ENCODE measurements at places on chromosomes 4 and X. TPM values are rescaled to one million over a fixed set of nuclear protein-coding genes. Genes with fewer than 3 reads are reported as not detected.
A peak's percentile ranks its signal among the peaks of the same experiment; 100 is the strongest.

PARM1 gene
- 2.5 TPM for total RNA-seq

UGT2B11 gene
- total RNA-seq = not detected

BANK1 gene
- not detected for total RNA-seq

PROM1 gene
- 53.4 TPM for total RNA-seq

UCHL1 gene
- total RNA-seq = 1,085 TPM

IL9R gene
- 0.17 TPM for total RNA-seq

RNF175 gene
- 3.6 TPM for total RNA-seq

NWD2 gene
- not detected for total RNA-seq

MAGEB2 gene
- 0.35 TPM for total RNA-seq

ITGB1BP2 gene
- 4.2 TPM for total RNA-seq

RPGR gene
- total RNA-seq = 6.8 TPM

DNA sequence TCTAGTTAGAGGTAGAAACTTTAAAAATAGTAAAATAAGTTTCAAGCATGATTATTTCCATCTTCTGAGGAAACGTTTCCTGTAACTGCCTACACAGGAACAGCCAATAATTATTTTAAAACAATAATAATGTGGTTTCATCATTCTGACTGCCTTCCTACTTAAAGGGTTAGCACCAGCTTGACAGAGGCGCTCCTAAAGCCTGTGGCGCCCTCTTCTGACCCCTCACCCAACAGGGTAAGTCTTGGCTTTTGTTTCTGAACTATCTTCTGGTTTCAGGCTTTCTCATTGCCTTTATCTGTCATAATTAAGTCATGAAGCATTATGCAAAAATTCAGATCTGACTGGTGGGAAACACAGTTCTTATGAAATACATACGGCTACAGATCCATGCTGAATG lies 96.7 kb downstream of the ITM2A start:
- DNase-seq = peak; percentile 4

- peak; percentile 37 for DNase-seq
Measured at GRCh38 chr4:40228497-40229365, 31.9 kb downstream of the RHOH start.

DNA sequence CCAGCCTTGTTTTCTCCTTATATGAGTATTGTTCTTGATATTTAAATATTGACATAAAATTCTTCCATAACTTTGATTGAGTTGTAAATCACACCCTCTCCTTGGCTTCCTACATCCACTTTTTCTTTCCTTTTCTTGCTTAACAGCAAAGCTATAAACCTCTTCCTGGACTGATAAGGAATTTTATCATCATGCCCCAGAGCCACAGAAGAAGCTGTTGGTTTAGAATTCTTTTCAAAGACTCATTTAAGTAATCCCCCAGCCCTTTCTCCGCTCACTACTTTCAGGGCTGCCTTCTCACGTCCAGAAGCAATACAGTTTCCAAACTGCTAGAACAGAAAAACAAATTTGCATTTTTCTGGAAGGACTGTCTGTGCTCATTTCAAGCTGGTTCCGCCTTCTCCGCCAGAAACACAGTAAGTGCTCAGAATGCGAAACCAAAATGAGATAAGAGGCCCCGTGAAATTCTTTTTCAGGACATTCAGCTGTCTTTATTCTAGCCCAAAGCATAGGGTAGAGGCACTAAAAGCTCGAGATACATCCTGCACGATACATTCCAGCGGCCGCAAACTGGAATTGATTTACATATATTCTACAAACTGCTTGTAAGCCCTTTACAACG lies 849 bp downstream of the MID1 start:
- no peak for DNase-seq

GRCh38 chr4:78581618-78582017 lies 30.0 kb downstream of the ANXA3 start:
- DNase-seq = no peak

DNA sequence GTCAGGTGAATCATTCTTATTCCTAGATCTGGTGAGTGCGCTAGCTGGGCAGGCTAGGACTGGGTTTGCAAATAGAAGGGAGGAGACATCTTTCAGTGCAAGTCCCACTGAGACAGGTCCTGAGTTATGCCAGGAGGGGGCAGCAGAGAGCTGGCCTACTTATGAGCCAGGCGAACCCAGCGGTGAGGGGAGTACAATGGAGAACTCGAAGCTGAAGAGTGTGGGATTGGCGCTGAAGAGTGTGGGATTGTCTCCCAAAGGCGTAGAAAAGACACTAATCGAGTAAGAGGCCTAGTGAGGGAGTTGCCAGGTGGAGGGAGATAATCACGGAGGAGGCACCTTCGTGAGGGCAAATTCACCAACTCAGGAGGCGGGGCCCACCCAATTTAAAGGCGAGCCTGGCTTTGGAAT lies 91.7 kb upstream of the CXorf66 start:
- DNase-seq = peak; percentile 69

GRCh38 chr4:128335541-128335940 lies 47.9 kb upstream of the PGRMC2 start:
- DNase-seq = no peak

DNA sequence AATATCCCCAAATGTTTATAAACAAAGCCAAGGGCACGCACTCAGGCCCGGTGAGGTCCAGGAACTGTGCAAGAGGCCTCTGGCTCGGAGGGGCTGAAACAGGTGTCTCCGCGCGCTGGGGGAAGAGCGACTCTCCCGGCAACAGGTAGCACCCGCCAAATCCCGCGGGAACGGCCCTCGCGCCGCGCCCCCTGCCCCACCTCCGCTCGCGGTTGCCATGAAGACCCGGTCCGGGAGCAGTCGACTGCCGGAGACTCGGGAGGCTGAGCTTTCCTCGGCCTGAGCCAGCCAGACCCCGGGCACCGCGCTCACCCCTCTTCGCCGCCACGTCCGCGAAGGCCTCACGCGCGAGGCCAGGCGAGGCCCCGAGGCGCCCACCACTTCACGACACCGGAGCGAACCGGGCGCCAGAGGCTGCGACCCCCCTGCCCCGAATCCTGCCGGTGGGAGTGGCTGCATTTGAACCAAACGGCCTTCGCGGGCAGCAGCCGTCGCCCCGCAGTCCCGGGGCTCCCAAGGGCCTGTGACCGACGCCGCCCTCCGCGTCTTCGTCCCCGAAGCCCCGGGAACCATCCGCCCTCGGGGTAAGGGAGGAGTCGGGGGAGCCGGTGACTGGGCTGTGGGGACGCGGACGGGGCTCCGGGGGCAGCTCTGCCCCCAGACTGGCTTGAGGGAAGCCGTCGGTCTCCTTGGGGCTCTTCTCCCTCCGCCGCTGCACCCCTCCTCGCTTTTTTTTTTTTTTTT lies at the start of gene NSUN7:
TSS of gene NSUN7 (plus strand) at position 239 of the 744 bp plus-strand sequence. CDS start 739 bp downstream, outside the sequence.
- peak; percentile 90 for DNase-seq

GRCh38 chrX:153459986-153460385 lies 10.4 kb downstream of the HAUS7 start:
- DNase-seq = no peak

DNA sequence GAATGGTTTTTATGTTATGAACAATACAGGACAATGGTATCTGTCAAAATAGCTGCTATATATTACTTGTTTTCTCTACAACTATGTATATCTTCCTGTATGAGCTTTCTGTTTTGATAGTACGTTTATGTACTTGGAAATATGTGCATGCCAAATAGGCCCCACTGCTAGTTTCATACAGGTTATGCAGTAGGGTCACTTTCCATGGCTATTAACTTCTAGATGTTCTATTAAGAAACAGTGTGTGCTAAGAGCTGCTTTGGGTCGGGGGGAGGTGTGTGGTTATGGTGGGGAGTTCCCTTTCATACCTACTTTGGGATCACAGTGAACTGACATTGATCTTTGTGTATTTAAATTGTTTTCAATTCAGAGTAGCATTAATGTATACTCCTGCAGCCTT lies 30.9 kb downstream of the RBPJ start:
- DNase-seq = no peak

DNA sequence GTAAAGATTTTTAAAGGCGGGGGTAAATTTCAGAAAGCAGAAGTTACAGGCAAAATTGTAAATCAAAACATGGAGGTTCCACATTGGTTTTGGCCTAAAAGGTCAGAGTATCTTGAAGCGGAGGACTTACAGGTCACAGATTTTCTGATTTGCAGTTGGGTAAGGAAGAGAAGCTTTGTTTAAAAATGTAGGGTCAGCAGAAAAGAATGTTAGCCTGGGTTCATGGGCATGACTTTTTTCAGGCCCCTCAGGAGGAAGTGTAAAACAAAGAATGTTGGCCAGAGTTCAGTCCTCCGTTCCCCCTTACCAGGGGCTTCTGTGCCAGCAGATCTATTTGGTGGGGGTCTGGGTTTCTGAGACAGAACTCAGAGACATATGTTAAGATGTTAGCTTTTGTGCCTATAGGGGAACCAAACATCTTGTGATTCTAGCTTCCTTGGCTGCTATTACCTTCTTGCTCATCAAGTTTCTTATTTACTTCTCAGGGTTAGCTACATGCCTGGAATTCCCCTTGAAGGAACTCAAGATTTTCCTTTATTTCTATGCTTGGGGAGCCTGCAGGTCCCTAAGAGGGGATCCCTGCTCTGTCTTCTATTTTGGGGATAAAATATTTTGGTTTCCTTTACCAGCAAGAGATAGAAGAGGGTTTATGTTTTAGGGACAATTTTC lies 160.3 kb downstream of the ANK2 start:
- no peak for DNase-seq

GRCh38 chr4:182806259-182807252 lies 110.6 kb downstream of the DCTD start:
- DNase-seq = peak; percentile 94

DNA sequence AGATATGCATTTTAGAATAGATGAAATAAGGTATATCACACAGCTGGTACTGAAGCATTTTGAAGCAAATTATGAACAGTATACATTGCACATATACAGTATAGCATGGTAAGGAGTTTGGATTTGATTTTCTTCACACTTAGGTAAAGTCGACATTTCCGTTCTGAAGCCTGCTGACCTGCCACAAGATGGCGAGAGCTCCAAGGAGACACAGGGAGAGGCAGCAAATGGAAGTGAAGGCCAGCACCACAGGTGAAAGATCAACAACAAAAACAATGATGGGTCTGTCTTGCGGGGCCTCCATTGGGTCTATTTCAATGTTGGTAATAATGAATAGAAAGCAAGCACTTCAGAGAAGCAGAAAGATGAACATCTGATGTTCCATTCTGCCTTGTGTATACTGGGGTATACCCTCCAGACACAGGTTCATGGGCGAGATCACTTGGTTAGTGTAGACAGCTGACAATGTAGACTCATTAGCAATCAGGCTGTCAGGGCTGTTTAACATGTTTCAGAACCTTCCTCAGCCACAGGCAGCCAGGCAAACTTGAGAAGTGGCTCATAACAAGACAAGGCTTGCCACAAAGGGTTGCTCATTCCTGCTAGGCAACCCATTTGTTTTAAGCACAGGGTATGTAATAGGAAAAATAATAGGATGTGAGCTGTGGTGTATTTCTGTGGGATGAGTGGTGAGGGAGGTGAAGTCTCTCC lies 21.4 kb upstream of the NOX1 start:
- peak; percentile 37 for DNase-seq

GRCh38 chr4:24544208-24544988 lies 40.0 kb downstream of the DHX15 start:
- no peak for DNase-seq

- no peak for DNase-seq
Measured at GRCh38 chrX:13109817-13110216, 65.4 kb upstream of the FAM9C start.

- DNase-seq = no peak
Measured at GRCh38 chrX:48532161-48532560, 7.4 kb upstream of the TBC1D25 start.

DNA sequence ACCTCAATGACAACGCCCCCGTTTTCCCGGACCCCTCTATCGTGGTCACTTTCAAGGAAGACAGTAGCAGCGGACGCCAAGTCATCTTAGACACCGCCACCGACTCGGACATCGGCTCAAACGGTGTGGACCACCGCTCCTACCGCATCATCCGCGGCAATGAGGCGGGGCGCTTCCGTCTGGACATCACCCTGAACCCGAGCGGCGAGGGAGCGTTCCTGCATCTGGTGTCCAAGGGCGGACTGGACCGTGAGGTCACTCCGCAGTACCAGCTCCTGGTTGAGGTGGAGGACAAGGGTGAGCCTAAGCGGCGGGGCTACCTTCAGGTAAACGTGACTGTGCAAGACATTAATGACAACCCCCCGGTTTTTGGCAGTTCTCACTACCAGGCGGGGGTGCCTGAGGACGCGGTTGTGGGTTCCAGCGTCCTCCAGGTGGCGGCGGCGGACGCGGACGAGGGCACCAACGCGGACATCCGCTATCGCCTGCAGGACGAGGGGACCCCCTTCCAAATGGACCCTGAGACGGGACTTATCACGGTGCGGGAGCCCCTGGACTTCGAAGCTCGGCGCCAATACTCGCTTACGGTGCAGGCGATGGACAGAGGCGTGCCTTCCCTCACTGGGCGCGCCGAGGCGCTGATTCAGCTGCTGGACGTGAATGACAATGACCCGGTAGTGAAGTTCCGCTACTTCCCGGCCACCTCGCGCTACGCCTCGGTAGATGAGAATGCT lies 2.2 kb downstream of the FAT4 start:
- peak; percentile 57 for DNase-seq

DNA sequence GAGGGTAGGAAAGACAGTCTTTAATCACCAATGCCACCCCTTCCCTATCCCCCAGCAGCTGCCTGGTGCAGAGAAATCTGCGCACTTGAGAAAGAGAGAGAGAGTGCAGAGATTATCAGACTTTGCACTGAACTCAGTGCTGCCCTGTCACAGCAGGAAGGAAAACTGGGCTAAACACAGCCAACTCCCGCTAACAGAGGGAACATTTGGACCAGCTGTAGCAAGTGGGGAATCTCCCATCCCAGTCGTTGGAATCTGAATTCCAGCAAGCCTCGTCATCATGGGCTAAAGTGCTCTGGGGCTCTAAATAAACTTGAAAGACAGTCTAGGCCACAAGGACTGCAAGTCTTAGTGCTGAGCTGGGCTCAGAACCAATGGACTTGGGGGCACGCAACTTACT lies 168.7 kb downstream of the DLG3 start:
- no peak for DNase-seq

DNA sequence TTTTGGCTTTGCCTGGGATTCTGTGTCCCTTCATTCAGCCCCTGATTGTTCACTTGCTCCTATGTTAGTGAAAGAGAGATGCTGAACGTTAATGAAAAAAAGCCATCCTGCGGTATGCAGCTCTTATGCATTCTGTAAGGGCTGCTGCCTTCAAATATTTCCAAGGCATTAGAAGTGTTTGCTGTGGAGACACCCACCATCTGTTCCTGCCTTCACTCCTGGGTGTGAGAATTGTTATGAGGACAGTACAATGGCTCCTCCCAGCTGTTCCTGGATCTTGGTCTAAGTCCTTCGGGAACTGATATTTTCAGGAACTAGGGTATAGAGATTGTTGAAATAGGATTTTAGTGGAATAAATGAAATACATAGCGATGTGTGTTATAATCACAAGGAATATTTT lies 427.1 kb upstream of the FAM47C start:
- DNase-seq = no peak

Measured in H7 (cell line).